NK-92 treated with Interleukin-12 subunit alpha and Interleukin-12 subunit beta, amount 100 ng/mL, for 24 hours (cell line): ENCODE measurements at places on chromosomes 1 and 21.

DNA sequence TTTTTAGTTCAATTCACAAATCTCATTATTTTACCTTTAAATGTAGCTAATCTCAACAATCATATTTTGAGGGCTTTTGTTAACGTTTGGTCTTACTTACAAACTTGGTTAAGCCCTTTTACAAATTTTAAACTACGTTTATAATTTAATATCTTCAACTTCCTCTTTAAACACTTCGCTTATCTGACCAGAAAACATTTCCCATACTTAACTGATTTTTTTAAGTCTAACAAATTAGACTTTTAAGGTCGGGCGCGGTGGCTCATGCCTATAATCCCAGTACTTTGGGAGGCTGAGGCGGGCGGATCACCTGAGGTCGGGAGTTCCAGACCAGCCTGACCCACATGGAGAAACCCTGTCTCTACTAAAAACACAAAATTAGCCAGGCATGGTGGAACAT, 300.9 kb downstream of the LMX1A start:
- no peak for DNase-seq

GRCh38 chr1:215479567-215479966, 87.5 kb upstream of the KCTD3 start:
- DNase-seq, result no peak

DNA sequence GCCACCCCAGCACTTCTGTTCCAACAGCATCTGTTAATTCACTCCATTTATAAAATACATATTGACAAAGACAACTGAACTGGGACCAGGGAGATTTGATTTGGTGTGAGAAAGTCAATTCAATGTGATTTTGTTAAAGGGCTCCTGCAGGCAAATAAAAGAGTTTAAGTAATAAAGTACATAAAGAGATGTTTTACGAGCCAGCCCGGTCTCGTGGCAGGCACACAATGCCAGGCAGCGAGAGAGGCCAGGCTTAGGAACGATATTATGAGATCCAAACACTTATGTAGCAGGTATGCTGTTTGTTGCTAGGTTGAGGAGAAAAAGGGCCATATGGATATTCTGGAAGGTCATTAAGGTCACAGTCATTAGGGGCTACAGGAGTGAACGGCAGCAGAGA, 227.1 kb downstream of the KCTD3 start:
- no peak for DNase-seq

- no peak for DNase-seq
Observed at GRCh38 chr1:197763307-197763706, 12.0 kb downstream of the DENND1B start.

GRCh38 chr1:160560045-160560705, 19.1 kb downstream of the CD84 start:
- DNase-seq, result no peak

DNA sequence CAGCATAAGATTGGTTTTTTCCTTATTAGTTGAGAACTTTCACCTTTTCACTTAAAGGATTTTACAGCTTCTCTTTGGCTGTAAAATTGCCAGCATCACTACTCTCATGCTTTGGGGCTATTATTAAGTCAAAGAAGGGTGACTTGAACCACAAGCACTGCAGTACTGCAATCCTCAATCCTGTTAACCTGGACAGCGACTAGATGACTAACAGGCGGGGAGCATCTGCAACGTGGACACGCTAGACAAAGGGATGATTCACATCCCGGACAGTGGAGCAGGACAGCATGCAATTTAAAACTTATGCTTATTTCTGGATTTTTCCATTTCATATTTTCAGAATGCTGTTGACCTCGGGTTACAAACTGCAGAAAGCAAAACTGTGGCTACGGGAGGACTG, 8.1 kb downstream of the ARV1 start:
- no peak for DNase-seq

DNA sequence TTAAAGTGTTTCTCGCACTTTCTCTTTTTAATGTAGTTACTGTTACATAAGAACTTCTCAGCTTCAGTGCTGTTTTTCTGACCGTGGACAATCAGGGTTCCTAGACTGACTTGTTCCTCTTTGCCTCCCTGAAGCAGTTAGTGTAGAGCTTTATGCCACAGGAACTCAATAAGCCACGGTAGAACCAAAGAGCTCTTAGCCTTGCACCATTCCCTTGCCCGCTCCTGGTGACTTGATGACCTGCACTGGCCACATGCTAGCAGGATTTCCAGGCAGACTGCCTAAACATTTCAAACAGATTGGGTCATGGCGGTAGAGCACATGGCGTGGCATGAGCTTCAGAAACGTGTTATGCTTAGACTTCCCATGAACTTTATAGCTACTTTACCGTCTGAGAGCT, 18.8 kb upstream of the FASLG start:
- DNase-seq, result no peak

DNA sequence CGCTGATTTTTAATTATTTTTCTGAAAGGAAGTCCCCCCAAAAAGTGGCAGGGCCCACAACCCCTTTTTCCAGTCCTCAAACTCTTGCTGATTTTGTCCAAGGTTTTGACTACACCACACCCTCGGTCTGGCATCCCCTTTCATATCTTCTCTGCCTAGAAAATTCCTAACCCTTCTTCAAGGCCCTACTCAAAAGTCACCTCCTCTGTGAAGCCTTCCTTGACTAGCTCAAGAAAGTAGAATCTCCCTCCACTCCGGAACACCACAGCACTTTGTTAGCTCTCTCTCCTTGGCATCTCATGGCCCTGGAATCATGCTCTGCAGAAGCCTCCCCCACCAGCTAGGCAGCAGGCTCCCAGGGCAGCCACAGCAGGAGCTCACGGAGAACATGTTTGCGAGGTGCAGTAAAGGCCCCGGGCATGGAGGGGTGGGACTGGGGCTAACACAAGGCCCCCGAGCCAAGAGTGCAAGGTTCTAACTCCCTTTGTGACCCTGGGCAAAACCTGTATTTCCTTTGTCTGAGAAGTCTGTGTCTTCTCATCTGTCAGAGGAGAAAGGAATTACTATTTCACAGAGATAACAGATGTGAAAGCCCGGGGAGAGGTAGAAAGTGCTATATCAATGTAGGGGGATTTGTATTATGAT, 17.7 kb upstream of the S100A7 start:
- no peak for DNase-seq

GRCh38 chr1:162009501-162010174, 14.0 kb downstream of the OLFML2B start:
- no peak for DNase-seq

- DNase-seq, result no peak
Observed at GRCh38 chr1:155773221-155773620, 83.8 kb downstream of the GON4L start.

DNA sequence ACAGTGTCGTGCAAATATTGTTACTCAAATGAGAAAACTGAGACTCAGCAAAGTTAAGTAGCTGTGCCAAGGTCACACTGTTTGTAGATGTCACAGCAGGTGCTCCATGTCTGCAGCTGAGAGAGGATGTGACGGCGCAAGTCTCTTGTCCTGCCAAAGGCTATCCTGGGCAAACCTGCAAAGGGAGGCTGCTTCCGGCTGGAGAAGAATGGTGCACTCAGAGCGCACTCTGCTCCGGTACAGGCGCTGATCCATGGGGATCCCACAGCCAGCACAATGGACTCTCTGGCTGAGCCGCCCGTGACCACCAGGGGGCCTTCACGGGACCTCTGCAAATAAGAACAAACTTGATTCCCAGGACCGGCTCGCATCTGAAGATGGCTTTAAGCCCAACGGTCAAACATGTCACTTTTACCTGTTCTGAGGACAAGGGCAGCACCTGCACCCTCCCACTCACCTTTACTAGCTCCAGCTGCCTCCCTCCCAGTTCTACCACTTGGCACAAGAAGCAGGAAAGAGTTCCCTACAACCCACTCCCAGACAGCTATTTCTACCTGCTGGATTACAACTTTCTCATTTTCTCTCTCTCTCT, 21.9 kb downstream of the RD3 start:
- DNase-seq, result peak; percentile 16

- no peak for DNase-seq
Observed at GRCh38 chr1:61183471-61184039, 101.2 kb downstream of the NFIA start.

GRCh38 chr1:199742547-199742946, 285.0 kb upstream of the NR5A2 start:
- DNase-seq, result peak; percentile 38

DNA sequence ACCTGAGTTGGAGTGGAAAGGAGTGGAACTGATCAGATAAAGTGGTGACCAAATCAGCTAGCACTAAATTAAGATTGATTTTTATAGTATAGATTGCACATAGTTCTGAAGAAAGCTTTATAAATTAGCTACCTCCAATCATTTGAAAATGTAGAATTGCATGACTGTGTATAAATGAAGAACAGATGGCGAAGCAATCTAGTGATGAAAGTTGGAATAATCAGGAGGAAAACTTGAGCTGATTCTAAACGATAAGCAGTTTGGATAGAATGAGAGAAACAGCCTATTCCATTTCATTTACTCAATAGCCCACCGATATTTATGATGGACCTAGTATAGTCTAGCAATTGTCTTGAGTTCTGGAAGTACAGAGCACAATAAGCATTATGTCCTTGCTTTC, 661.5 kb downstream of the PLA2G4A start:
- DNase-seq, result no peak

- no peak for DNase-seq
Observed at GRCh38 chr1:46218443-46218842, 15.3 kb downstream of the LURAP1 start.

- DNase-seq, result no peak
Observed at GRCh38 chr1:153608742-153609584, 4.0 kb downstream of the S100A16 start.

- no peak for DNase-seq
Observed at GRCh38 chr21:44024257-44024656, 12.1 kb downstream of the TRAPPC10 start.

DNA sequence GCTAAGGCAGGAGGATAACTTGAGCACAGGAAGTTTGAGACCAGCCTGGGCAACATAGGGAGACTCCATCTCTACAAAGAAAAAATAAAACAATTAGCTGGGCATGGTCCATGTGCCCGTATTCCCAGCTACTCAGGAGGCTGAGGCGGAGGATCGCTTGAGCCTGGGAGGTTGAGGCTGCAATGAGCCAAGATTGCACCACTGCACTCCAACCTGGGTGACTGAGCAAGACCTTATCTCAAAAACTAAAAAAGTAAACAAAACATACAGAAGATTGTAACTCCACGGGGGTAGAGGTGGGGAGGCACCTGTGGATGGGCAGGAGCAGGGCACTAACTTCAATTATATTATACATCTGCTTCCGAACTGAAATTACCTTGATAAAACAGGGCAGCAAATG, 4.6 kb downstream of the S100B start:
- DNase-seq, result no peak

DNA sequence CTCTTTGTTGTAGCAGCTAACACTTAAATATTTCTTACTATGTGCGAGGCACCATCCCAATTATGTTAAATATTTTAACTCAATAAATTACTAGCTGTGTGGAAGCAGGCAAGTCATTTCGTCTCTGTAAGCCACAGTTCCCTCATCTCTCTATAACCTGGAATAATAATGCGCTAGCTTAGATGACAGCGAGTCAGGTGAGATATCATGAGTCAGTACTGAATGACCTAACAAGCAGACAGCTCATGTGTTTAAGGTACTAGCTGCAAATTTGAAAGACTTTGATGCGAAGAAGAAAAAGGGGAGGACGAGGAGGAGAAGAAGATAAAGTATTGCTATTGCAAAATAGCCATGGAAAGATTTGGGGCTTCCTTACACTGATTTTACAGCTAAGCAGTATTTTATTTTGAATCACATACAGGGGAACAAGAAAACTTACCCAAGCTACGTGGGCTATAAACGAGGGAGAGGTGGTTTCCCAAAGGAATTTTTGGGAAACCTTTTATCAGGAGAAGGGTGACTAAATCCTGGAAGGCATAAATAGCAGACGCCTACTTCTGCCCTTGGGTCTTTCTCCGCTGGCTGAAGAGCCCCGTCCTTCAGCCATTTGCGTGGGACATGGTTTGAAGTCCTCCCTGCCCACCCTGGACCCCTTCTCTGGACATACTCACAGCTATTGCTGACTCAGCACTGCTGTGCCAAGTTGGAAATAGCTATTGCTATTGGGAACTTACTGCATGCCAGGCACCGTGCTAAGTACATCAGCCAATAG, 8.9 kb downstream of the CITED4 start:
- DNase-seq, result no peak

GRCh38 chr1:209367061-209367772, 216.3 kb upstream of the CAMK1G start:
- no peak for DNase-seq

DNA sequence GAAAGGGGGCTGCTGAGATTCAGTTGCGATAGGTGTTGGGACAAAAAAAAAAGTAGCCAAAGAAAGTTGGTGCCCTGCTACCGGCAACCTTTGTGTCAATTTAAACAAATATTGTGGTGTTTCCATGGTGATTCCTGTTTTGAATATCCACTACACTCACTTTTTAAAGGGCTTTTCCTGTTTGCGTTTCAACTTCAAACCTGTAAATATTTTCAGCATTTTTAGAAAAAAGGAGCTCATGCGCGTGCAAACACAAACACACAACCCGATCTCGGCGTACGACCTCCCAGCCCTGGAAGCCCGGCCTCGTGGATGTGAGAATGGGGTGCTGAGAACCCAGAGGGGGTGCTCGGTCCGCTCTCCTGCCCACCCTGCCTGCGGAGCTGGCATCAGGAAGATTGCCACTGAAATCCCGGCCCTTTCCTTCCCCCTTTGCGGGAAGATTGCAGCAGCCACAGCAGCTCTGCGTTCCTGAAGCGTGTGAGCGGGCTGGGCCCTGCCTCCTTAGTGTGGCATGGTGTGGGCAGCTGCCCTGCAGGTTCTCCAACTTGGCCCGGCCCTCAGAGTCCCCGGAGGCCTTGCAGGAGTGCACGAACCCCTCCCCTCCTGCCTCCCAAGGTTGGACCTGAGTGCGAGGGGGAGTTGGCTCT, 34.8 kb downstream of the CASZ1 start:
- DNase-seq, result no peak

GRCh38 chr1:39637361-39637760, 2.1 kb downstream of the HEYL start:
- DNase-seq, result no peak

GRCh38 chr1:89640440-89640839, 7.5 kb downstream of the LRRC8C start:
- no peak for DNase-seq

DNA sequence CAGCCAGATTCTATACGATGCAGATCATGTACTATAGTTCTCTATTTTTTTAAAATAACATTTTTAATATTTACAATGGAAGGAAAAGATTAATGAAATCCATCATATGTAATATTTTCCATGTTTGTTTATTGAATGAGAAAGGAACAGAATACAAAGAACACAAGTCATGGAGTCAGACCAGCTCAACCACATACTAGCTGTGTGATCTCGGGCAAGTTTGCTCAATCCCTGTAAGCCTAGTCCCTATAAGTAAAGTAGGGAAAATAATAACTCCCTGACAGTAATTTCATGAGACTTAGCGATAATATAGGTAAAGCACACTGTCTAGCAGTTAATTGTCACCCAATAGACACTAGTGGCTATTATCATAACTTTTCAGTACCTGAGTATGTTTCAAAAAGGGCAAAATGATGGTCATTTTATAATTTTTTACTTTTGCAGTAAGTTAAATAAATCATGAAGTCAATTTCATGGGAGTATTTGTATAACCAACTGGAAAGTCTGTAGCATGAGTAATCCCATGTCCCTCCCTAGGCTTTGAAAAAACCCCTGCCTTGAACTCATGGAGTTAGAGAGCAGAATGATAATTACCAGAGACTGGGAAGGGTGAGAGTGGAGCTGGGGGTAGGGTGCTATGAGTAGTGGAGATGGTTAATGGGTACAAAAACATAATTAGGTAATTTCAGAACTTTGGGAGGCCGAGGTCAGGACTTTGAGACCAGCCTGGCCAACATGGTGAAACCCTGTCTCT, 37.0 kb upstream of the EPS15 start:
- DNase-seq, result no peak
